Activated naive CD8-positive, alpha-beta T cell treated with anti-CD3 and anti-CD28 coated beads, Interleukin-2, amount 50 U/mL, for 24 hours (primary cell): ENCODE measurements at places on chromosomes 7 and 10.
A peak's percentile ranks its signal among the peaks of the same experiment; 100 is the strongest.

DNA sequence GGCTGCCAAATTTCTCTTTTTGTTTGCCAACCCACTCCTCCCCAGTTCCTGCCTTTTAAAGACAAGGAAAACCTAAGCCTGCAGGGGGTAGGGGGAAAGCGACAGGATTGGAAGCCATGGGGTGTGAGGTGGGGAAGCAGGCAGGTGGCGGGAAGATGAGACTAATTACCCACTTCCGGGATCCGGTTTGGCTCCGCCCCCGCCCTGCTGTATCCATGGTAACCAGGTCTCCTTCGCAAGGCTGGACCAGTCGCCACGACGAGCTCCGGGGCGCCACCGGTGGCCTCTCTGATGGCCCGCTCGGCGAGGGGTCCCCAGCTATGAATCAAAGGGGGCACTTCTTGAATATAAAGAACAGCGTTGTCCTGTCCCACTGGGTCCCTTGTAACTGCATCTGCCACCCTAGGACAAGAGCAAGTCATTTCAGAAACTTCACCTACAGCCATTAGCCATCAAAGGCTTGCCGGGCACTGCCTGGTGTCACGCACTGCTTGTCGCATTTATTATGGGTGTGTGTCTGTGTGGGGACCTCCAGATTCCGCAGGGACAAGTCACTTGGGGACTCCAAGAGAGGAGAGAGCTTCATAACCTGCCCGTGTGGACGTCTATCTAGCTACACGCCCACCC lies 55.4 kb upstream of the LMTK2 start:
- peak; percentile 72 for DNase-seq

- no peak for DNase-seq
Measured at GRCh38 chr7:12583922-12584321, 13.4 kb downstream of the SCIN start.

- no peak for DNase-seq
Measured at GRCh38 chr7:134935701-134936100, 50.6 kb upstream of the AGBL3 start.

DNA sequence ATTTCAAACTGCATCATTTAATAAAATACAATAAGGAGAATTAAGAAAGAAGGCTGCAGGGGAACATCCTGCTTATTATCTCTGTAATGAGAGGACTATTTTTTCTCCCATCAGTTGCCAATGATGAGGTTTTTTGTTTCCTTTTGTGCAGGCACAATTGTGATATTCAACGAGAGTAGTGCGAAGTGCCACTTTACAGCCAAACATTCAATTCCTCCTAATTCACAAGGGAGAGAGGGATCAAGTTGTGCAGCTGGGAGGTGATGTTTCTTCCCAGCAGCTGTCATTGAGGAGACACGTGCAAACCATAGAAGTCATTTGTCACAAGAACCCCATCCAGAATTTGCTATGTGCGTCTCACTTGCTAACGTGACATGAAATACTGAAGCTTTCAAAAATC lies 81.6 kb upstream of the ICA1 start:
- DNase-seq: no peak

- DNase-seq: peak; percentile 29
Measured at GRCh38 chr7:6705959-6706665, 635 bp downstream of the ZNF12 start.

GRCh38 chr7:38425509-38425908 lies 152.1 kb upstream of the TARP start:
- DNase-seq: no peak

DNA sequence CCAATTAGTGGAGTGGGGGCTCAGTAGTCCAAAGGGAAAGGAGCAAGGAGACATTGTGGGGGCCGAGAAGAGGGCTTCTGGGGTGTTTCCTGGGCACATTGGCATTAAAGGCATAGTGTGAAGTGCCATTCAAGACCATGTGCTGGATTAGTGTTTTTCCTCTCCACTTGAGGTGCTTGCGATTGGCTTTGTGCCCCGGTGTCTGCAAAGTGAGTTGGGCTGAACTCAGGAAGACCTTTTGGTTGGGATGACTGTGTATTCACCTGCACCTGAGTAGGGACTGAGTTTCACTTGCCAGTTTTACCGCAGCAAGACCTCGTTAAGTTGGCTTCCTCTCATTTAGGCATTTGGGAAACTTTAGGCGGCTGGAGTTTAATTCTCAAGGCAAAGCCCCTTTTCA lies 73.0 kb downstream of the TCF7L2 start:
- DNase-seq: no peak

GRCh38 chr7:105655500-105656380 lies 74.4 kb upstream of the EFCAB10 start:
- DNase-seq: no peak

DNA sequence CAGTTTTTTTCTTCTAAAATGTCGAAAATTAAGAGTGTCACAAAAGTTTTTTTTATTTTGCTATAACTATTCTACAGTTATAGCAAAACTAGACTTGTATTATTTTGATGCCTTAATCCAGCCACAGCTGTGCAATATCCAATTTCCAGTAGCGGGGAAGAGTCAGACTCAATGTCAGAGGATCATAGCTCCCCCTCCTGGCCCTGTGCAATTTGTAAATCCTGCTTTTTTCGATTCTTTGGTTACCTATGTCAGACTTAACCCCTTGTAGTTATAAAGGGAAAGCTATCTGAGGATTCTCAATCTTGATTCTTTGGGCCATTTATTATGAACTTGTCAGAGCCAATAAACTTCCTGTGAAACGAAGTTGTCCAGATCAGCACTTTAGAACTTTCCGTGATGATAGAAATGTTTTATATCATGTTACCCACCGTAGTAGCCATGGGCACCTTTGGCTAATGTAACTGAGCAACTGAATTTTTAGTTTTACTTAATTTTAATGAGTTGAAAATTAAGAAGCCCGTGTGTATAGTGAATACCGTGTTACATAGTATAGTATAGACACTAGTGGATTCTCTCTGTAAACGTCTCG lies 87.7 kb upstream of the PRKCQ start:
- DNase-seq: peak; percentile 66

DNA sequence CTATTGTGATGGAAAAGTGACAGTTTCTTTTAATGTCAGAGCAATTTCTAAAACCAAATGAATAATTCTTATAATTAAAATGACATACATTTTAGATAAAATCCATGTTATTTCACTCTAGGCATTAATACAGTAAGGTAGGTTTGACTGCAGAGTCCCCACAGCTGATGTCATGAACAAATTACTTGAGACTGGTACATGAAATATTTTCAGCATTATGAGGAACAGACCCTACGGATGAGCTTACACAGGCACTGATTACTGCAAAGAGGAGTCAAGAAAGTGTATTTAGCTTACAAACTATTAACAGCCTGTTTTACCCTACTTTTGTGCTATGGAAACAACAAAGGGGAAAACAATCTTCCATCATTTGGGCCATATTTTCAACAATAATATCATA lies 8.9 kb downstream of the COL1A2 start:
- DNase-seq: no peak

- DNase-seq: no peak
Measured at GRCh38 chr7:35465791-35466336, 212.0 kb upstream of the TBX20 start.

DNA sequence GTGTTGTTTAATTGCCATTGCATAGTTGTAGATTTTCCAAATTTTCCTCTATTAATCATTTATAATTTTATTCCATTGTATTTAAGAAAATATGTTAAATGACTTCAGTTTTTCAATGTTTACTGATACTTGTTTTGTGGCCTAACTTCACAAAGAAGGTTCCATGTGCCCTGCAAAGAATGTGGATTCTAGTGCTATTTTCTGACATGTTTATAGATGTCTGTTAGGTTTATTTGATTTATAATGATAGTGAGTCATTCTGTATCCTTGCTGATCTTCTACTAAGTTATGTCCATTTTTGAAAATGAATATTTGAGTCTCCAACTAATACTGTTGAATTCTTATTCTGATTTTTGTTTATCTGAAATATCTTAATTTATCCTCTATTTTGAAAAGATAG lies 369.0 kb downstream of the MAGI2 start:
- no peak for DNase-seq

- no peak for DNase-seq
Measured at GRCh38 chr10:77086081-77086480, 551.5 kb downstream of the KCNMA1 start.

- no peak for DNase-seq
Measured at GRCh38 chr10:132646443-132647097, 109.0 kb downstream of the INPP5A start.

- no peak for DNase-seq
Measured at GRCh38 chr10:88200312-88201032, 337.0 kb downstream of the PTEN start.

DNA sequence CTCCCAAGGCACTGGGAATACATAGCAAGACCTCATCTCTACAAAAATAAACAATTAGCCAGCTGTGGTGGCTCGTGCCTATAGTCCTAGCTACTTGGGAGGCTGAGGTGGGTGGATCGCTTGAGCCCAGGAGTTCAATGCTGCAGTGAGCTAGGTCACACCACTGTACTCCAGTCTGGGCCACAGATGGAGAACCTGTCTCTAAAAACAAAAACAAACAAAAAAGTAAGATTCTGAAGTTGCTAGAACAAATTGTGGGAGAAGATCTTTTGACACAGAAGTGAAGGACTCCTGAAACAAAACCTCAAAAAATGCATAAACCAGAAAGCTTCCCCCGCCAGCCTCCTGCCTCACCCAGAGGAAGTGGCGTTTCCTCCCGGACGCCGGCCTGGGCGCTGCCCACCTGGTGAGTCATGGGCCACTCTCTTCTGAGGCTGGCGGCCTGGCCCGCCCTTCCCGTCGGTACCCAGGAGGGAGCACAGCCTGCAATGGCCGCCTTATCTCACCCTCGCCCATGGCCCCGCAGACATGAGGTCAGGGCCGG lies 25.4 kb upstream of the ELN start:
- peak; percentile 46 for DNase-seq

DNA sequence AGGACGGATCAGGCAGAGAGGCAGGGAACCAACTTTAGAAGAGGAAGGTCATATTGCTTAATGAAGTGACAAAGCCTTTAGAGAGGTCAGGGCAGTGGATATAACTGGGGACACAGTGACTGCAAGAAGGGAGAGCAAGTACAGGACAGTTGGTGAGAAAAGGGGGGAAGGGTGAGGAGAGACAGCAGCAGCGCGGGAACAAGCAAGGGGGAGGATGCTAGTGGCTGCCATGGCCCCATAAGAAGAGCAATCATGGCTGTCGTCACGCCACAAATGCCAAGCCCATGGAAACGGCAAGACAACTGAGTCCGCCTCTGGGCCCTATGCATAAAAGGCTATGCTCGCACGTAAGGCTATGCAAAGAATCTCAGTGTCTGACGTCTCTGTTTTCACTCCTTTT lies 9.1 kb downstream of the ZNF3 start:
- DNase-seq: no peak

DNA sequence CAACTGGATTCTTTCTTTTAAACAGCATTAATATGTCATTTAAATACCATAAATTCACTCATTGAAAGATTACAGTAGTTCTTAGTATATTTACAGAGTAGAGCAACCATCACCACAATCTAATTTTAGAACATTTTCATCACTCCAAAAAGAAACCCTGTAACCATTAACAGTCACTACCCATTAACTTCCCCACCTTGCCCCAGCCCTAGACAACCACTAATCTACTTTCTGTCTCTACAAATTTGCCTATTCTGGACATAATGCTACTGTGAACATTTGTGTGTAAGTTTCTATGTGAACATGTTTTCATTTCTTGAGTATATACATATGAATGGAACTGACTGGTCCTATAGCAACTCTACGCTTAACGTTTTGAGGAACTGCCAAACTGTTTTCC lies 42.4 kb downstream of the P4HA1 start:
- no peak for DNase-seq

DNA sequence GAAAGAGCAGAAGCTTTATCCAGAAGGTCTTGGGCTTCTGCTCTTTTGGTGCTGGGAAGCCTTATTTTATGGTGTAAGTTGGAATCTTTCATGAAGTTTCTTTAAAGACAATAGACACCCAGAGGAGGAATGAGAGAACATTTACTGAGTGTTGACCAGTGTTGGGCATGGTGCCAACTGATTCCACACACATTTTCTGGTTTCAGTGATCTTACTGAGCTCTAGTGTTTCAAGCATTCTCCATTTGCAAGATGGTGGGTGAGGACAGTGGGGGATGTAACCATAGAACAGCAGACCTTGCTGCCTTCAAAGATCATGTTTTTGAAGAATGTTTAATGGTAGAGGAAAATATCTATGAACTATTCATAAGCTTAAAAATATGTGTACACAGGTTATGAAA lies 114.6 kb downstream of the LRMDA start:
- no peak for DNase-seq

DNA sequence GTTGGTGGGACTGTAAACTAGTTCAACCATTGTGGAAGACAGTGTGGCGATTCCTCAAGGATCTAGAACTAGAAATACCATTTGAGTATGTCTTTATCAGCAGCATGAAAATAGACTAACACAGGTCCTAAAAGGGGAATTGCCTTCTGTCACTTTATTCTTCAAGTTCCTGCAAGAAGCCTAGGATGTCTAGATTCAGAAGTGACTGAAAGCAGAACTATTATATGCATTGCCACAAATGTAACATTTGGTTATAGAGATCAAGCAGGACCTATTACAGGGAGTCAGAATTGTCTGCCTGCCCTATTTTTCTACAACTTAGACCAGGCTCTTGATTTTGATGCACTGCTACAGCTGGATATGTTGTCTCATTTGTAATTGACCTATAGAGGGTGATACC lies 364.7 kb downstream of the SORCS1 start:
- DNase-seq: no peak

DNA sequence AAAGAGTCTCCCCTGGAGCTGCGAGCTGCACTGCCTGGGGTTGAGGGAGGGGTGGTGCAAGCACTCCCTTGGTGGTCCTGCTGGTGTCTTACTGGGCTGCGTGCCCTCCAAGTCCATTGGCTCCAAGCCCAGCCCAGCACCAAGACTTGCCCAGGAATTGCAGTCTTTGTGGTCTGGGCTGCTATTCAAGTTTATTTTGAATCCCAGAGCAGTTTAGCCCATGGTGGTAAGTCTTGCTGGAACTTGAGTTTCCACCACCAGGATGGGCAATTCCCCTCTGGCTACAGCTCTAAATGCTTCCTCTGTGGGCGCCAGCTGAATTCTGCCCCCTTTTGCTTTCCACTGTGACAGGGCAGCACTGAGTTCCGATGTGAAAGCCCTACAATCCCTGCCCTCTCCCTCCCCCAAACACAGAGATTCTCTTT lies 25.1 kb downstream of the GALNT11 start:
- DNase-seq: no peak

GRCh38 chr10:42950606-42951485 lies 126.0 kb upstream of the RET start:
- DNase-seq: no peak

GRCh38 chr7:122746948-122747347 lies 44.2 kb upstream of the RNF148 start:
- DNase-seq: no peak

GRCh38 chr7:127674361-127674760 lies 22.4 kb downstream of the SND1 start:
- DNase-seq: no peak

- DNase-seq: no peak
Measured at GRCh38 chr10:21172930-21173801, 276.1 kb upstream of the NEBL start.

- DNase-seq: no peak
Measured at GRCh38 chr7:96005271-96005670, 232.9 kb downstream of the DYNC1I1 start.
